ENCODE measurements at places on chromosomes 2 and 18.

DNA sequence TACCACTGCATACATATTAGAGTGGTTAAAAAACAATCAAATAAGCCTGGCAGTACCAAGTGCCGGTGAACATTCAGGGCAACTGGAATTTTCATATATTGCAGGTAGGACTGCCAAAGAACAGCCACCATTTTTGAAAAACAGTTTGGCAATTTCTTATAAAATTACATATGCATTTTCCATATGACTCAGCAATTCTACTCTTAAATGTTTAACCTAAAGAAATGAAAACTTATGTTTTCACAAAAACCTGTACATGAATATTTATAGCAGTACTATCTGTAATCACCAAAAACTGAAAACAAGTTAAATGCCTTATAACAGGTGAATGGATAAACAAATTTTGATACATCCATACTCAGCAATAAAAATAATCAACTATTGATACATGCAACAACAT, 39.9 kb downstream of the CTAGE1 start:
- DNase-seq, result no peak

- DNase-seq, result no peak
Observed at GRCh38 chr2:109317471-109318095, 188.6 kb downstream of the SH3RF3 start.

GRCh38 chr2:25228848-25229278, 60.5 kb upstream of the POMC start:
- DNase-seq, result peak; percentile 16

- no peak for DNase-seq
Observed at GRCh38 chr2:232479341-232480200, 8.1 kb downstream of the ECEL1 start.

- DNase-seq, result no peak
Observed at GRCh38 chr2:28325567-28326468, 66.8 kb upstream of the FOSL2 start.

- DNase-seq, result no peak
Observed at GRCh38 chr18:11379660-11380059, 229.7 kb upstream of the SLC35G4 start.

- no peak for DNase-seq
Observed at GRCh38 chr2:213266421-213266820, 17.8 kb upstream of the SPAG16 start.

DNA sequence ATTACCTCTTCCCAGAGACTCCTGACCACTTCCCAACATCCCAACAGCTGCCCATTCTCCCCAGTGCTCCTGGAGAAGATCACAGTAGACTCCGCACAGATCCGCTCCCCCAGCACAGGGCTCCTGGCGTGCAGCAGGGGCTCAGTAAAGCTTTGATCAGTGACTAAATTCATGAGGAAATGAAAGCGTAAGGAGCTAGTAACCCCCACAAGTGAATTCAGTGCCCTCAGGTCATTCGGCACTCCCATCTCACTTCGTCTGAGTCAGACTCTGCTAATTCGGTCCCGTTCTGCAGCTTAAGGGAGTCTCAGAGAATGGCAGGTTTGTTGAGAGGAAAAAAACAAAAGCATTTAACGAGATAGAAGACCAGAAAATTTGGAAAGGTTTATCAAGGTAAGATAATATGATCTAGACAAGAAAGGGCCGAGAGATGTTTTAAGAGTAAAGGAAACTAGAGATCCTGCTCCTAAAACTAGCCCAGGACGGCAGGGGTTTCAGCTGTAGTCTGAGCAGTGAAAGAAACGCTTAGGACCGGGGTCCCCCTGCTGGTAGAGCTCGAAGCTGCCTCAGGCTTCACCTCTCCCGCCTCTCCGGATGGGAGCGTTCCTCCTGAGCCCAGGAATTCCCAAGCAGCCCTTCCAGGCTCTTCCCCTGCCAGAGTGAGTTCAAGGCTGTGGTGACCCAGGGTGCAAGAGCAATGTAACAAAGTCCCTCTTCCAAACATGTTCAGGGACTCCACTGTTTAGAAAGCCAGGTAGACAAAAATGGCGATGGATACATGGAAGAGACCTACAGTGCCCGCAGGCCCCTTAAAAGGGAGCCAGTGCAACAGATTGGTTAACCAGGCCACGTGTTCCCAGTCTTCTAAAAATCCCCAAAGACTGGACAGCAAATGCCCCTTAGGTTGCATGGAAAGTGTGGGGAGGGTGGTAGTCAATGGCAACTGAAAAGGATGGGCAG, 127.3 kb downstream of the DNER start:
- DNase-seq, result peak; percentile 46

GRCh38 chr2:134459706-134460406, 206.0 kb downstream of the MGAT5 start:
- DNase-seq, result no peak

GRCh38 chr2:68458981-68459380, 8.1 kb downstream of the FBXO48 start:
- no peak for DNase-seq

- DNase-seq, result no peak
Observed at GRCh38 chr2:230929381-230930148, 4.5 kb upstream of the GPR55 start.

DNA sequence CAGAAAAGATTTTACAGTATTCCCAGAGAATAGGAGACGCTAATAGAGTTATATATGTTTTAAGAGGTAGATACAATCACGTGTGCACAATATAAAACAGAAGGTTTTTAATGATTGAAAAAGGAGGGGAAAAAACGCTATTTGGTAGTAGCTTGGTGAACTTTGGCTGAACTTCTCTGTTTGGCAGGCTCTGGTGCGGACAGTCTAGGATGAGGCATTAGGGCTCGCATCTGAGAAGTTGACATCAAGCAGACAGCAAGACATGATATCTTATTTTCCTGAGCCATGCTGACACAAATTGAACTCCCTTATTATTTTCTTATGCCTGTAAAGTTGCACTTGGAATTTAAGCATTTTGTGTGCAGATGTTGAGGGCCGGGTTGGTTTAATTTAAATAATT, 176.6 kb downstream of the EN1 start:
- no peak for DNase-seq

DNA sequence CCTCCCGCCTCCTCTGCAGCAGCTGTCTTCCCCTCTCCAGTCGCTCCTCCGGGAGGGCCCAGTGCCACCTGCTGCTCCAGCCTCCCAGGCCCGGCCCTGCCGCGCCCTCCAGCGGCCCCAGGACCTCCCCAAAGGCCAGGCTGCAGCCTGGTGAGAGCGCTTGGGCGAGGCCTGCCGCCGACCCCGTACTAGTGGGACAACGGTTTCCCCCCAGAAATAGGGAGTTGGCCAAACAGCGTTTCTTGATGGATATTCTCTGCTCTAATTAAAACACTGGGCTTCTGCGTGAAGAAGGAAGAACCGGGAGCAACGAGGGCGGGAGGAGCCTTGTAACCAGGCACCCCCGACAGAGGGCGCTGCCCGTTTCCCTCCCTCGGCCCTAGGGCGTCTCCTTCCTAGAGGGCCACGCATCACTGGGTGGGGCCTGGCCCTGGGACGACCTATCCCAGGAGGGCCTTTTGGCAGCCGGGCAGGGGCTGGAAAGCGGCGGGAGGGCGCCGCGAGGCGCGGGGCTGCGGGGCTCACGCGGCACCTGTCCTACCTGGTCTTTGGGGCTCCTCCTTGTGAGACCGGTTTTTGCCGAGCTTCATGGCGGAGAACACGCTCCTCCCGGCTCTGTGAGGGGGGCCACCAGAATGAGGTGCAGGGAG, 25.4 kb upstream of the OTOF start:
- no peak for DNase-seq

DNA sequence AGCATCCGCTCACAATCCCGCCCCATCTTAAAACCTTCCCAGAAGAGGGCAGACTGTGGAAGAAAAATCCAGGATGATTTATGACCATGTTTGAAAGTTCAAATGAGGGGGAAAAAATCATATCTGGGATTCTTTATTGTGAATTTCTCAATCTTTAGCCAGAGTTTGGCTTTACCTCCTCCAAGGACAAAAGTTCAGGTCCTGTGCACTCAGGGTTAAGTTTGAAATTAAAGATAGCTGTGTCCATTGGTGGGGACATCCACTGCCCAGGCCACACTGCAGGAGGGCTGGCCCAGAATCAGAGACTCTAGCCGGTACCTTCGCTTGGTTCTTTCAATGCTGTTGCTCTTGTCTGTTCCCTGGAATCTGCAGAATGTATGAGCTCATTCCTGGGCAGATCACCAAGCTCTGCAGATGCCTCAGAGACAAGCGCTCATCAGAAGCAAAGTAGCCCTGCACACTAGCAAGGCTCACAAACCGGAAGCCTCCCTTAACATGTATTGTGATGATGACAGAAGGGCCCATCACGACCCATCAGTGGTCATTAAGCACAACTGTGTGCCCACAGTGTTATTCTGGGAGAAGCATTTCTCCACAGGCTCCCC, 375.3 kb upstream of the KLHL29 start:
- DNase-seq, result no peak

- no peak for DNase-seq
Observed at GRCh38 chr2:122516775-122517174, 761.3 kb downstream of the TSN start.

DNA sequence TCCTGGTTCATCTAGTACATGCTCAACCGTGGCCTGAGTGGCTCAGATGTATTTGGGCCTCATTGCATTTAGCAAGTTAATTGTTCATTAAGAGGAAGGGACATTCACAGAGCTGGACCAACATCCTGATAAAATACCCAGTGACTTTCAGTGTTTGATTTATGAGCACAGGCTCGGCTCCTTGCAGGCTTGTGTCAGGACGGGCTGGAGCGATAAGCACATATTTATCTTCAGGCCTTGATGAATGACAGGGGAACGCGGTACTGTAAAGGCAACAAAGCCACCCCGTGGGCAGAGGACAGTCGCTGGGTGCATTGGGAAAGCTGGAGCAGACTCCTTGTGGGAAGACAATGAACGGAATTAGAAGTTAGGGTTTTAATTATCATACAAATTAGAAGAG, 548.6 kb upstream of the HS6ST1 start:
- no peak for DNase-seq

GRCh38 chr2:85601771-85602475, 575 bp downstream of the TMEM150A start:
- no peak for DNase-seq

DNA sequence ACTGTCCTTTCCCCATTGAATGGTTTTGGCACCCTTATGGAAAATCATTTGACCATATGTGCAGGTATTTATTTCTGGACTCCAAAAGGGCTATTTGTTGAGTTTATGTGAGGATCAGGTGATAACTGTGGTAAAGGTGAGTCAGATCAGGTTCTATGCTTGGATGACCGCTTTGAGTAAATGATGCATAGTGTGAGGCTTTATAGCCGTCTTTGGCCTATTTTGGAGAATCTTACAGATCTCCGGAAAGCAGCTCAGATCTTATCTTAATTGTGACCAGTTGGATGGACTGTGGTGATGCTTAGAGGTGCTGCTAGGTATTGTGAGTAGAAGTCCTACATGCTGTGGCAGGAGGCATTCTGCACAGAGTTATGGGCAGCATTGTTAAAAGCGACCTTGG, 126.2 kb downstream of the METTL8 start:
- DNase-seq, result no peak

- no peak for DNase-seq
Observed at GRCh38 chr2:109500910-109501309, 112.9 kb downstream of the SEPTIN10 start.

DNA sequence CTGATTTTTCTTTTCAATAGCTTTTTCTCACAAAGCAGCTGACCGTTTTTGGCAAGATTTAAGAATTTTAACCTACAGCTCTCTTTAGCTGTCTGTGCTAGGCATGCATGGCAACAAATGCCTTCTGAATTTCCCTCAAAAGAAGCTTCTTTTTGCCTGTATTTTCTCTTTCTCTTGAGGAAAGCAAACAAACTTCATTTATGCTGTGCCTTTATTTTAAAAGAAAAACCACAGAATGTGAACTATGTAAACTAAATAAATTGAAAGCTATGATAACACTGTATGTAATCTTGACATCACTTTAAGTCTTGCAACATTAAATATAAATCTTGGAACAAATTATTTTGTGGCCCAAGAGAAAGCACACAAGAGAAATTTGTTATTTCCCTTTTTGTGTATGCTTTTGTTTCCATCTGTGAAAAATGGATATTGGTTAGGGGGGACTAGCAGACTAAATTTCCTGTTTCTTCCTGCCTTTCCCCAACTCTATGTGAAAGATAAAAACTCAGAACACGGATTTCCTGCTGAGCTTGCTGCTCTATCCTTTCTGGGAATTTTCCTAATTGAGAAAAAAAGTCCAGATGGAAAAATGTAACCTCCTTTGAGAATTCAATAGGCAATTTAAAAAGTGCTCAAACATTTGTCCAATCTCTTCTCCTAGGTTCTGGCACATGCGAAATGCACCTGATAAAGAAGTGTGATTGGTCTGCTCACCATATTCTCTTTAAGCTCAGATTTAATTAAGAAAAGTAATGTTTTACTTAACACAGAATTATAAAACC, 20.9 kb upstream of the TFPI start:
- DNase-seq, result no peak

DNA sequence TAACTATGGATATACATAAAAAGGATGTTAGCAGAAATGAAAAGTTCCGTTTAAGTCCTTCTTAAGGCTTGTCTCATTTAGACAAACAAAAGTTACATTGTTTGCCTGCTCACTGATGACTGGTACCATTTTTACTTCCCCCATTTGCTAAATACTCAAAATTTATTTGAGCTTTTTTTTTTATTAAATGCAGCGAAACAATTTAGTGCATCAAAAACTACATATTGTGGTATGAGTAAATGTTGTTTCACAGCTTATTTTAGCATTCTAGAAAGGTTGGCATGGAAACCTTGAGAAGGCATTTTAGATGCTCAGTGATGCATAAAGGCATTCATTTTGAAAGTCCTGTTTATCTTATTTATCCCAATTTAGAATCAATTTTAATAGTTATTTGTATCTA, 100.0 kb downstream of the MAP2 start:
- no peak for DNase-seq

DNA sequence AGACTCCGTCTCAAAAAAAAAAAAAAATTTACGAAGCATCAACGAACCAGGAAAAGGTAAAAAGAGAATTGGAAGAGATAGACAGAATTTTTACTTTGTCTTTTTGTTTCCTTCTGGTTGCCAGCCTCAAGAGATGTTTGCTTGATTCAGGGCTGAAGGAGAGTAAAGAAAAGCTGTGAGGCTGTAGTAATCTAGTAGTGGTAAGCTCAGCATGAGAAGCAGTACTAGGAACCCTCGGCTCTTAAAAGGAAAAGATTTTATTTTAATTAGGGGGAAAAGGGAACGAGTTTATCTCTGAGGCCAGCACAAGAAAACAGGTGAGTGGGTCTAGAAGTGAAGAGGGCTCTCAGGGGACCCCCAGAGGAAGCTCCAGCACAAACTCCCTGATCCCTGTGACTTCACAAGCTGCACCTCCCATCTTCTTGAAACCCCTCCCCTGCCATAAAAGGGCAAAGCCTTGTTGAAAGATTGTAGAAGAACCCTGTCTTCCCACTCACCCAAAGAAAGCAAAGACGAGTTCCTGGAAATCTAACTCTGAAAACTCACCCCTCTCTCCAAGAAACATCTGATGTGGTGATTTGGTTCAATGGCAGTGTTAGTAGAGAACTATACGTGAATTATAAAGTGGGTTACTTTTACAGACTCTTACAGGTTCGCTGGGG, 8.6 kb downstream of the RBMS1 start:
- DNase-seq, result no peak

DNA sequence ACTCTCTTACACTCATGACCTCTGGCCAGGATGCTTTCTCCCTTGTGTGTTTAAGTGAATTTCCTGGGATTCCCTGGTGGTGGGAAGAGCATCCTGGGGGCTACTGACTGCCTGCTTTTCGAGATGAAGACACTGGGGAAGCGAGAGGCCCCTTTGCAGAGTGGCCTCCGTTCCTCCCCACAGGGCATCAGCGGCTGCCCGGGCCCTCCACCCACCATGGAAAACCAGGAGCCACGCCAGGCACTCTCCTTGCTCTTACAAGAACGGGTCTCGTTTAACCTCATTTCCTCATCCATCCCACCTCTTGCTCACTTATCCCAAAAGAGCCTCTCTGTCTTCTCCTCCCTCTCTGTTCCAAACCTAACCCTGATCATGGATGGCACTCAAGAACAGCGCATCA, 17.8 kb downstream of the CHST10 start:
- DNase-seq, result no peak
